ENCODE measurements at places on chromosomes 2 and 18.

- peak; percentile 33 for DNase-seq
Observed at GRCh38 chr2:163641986-163642385, 93.8 kb downstream of the FIGN start.

GRCh38 chr2:166179201-166179600, 51.4 kb upstream of the SCN1A start:
- peak; percentile 8 for DNase-seq

DNA sequence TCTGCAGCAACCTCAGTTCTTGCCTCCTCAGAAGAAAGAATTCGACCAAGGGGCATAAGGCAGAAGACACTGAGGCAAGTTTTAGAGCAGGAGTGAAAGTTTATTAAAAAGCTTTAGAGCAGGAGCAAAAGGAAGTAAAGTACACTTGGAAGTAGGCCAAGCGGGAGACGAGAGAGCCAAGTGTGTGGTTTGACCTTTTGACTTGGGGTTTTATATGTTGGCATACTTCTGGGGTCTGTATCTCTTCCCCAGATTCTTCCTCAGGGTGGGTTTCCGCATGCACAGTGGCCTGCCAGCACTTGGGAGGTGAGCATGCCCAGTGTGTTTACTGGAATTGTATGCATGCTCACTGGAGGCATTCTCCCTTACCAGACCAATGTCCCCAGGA, 59.3 kb upstream of the ANKRD44 start:
- DNase-seq: no peak

- peak; percentile 34 for DNase-seq
Observed at GRCh38 chr18:49250816-49251388, 209.5 kb downstream of the DYM start.

DNA sequence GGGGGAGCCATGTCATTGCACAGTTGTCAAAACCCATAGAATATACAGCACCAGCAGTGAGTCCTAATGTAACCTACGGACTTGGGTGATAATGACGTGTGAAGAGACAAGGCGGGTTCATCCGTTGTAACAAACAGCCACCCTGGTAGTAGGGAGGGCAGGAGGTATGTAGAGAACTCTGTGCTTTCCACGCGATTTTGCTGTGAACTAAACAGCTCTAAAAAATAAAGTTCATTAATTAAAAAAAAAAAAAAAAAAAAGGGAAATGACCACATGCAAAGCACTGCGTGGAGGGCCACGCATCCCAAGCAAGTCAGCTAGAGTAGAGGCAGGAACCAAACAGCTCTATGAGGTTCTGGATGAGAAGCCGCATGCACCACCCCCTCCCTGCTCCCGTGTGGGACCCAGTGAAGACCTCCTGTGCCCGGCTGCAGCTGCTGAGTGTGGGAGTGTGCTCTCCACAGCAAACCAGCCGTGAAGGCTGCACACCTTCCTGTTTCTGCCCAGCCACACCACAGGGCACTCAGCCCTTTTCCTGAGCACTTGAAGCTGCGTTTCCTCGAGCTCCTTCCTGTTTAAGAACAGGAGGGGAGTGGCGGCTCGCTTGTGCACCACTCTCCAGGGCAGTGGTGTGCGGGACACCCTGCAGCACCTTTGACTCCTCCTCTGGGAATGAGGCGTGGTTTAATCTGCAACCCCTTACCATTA, 65.6 kb downstream of the ODC1 start:
- DNase-seq: no peak

GRCh38 chr2:163407296-163407695, 328.5 kb downstream of the FIGN start:
- peak; percentile 7 for DNase-seq

All from M059J (cell line).